ENCODE measurements at places on chromosomes 3 and 15.

GRCh38 chr3:45806072-45806471 is 9.7 kb upstream of the SLC6A20 start:
- DNase-seq, result no peak

DNA sequence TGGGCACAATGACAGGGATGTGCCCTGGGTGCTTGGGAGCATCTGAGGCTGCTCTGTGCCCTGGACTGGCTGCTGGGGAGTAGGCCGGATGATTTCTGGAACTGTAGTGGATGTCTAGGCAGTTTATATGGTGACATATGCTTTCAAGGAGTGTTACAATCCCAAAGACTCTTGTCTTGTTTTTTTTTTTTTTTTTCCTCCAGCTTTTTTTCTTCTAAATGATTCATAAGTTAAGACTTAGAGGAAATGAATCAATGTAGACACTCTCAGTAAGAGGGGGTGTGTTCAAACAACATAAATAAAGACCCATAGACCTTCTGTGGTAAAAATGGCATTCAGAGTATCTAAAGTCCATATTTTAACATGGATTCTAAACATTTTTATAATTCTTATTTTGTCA is 706.1 kb upstream of the GOLIM4 start:
- no peak for DNase-seq

DNA sequence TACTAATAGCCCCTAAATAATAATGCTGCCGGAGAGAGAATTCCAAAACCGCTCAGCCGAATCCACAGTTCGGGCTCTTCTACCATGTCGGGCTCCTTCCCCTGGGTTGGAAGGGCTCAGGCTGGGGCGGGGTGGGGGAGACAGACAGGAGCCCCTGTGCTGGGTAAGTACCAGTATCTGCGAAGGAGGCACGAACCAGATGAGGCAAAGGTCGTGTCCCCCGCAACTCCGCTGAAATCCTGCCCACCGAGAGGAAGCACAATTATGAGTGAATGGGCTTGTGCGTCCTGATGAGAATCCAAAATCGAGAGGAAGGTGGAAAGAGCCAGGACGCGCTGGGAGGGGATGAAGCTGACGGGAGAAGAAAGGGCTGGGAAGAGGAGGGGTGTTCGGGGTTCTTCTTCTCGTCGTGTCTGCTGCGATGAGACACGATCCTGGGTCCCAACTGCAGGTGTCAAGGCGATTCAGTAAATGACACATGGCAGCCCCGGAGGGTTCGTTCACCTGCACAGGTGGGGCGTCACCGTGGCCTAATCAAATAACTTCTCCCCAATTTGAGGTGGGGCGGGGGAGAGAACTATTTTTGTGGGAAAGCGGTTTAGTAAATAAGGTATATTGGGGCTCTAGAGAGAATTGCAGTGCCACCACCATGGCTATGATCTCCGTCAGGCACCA is 707 bp upstream of the FAM81A start:
- DNase-seq, result no peak

- no peak for DNase-seq
Observed at GRCh38 chr3:60552581-60552980, 698.7 kb downstream of the FHIT start.

DNA sequence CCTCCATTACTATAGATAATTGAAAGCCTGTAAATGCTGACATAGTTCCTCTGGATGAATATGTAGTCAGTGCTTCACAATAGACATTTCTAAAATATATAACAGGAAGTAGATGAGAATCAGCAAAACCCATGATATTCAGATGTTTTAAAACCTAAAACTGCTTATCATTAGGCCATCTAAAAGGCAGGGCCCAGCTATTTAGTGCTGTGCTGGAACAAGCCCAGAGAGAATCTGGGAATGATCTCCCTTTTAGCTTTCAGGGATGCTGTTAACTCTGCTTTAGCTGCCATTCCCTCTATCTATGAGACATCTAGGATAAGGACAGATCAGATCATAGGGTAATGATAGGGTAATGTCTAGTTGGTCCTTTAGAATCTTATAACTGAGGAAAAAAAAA is 106.8 kb downstream of the SLMAP start:
- DNase-seq, result no peak

GRCh38 chr3:197224034-197224444 is 74.4 kb downstream of the DLG1 start:
- no peak for DNase-seq

- no peak for DNase-seq
Observed at GRCh38 chr3:183123891-183124290, 24.6 kb upstream of the MCCC1 start.

GRCh38 chr3:188860147-188860546 is 311.6 kb upstream of the TPRG1 start:
- DNase-seq, result no peak

- DNase-seq, result no peak
Observed at GRCh38 chr3:106534206-106534605, 665.4 kb upstream of the CBLB start.

- no peak for DNase-seq
Observed at GRCh38 chr3:174168538-174169254, 690.4 kb upstream of the NAALADL2 start.

DNA sequence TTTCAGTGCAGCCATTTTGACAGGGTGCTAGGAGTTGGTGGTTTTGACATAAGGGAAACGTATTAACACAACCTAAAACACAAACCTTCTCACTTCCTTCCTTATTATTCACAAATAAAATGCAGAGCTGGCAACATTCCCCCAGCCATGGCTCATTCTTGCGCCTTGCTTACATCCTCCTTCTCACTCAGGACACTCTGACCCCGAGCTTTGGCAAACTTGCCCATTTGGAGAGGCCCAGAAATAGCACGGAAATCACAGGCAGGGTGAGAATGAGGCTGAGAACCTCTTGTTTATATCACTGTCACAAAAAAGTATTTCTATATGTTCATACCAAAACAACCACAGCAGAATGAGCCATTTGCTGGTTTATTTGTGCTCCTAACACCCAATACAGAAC is 244.3 kb downstream of the NTRK3 start:
- no peak for DNase-seq

DNA sequence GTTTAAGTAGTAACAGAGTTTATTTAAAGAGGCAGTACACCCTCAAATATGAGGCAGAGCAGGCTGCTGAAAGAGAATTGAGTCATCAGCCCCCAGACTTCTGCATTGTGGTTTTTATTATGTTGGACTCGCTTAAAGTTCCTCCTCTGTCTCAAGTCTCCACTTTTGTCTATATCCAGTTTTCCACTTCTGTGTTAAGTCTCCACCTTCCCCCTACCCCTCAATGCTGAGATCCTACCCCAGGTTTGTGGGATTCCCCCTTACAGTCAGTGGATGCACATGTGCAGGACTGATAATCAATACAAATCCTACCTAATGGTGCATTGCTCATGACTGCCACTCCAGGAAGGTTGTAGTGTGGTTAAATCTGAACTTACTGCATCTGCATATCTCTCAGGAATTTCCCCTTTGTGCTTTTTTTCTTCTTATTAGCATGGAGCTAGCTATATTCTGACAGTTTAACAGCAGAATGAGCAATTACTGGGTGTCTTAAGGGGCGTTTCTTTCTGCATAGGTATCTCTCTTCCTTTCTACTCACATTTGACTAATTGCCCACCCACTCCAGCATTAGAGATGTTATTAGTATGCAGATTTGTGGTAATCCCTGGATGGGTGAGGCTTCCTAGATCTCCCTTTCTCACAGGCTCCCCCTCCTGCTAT is 11.9 kb upstream of the CD200R1L start:
- no peak for DNase-seq

DNA sequence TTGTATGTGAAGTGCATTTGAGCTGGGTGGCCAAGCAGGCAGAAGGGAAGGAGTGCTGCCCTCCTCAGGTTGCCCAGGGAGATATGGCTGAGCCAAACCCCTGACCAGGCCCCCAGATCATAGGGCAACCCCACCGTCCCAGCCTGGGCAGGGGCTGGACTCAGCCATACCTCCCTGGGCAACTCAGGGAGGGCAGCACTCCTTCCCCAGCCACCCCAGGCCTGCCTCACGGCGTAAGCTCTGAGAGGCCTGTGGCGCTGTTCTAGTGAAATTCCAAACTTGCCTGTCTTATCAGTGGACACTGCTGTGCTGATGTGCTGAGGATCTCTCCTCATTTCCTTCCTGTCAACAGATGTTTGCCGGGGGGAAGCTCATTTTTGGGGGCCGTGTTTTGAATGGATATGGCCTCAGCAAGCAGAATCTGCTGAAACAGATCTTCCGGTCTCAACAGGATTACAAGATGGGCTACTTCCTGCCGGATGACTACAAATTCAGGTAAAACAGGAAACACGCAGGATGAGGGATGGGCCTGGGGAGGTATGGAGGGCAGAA is 57.6 kb upstream of the FGD5 start:
- no peak for DNase-seq

DNA sequence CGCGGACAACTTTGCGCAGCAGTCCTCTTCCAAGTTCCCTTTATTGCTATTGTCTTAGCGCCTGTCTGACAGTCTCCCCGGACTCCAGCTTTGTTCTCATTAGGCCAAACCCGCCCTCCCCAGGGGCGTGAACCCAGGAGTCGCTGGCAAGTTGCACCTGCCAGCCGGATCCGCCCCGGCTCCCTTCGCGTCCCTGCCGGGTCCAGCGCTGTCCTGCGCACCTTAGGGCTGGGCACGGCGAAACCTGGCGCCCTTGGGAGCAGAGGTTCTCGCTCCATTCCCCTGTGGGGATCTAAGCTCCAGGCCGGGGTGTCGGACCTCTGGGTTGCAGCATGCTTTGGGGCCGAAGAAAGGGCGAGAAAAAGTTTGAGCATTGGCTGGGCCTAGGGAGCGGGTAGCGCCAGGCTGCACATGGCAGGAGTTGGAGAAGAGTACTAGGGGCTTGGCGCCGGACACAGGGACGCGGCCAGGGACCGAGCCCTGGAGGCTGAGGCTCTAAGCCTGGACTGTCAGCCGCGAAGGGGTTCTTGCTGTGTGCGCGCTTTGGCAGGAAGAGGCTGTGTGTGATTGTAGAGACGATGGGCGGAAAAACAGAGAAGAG is 335.1 kb upstream of the THRB start:
- DNase-seq, result peak; percentile 50

GRCh38 chr3:174287705-174288104 is 571.4 kb upstream of the NAALADL2 start:
- DNase-seq, result no peak

DNA sequence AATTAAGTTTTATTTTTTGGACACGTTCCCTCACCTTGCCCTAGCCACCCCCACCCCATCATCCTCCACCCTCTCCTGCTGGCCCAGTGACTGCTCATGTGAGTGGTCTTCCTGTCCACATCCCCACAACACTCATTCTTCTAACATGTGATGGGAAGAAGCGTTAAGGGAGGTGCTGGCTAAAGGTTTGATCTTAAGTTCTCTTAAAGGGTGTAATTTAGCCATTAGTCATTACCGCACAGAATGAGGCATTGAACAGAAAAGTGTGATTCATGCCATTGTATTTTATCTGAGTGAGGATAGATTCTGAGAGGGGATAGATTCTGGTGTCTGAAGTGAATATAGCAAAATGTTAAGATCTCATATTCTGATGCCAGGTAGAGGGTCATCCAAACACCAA is 272.9 kb upstream of the TPM1 start:
- DNase-seq, result no peak

DNA sequence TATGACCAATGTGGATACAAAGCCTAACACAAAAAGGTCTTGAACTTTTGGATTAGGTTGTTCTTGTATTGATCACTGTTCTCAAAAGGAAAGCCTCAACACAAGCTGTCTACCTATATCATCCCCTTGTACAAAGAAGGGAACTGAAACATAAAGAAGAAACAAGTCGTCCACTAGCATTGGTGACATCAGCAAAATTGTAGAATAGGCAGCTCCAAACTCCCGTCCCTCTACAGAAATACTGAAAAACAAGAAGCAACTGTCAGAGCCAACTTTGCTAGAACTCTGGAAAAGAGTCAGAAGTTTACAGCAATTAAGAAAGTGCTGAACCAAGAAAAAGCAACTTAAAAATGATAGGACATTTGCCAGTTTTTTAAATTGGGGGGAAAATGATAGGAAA is 7.5 kb upstream of the NR1I2 start:
- no peak for DNase-seq

GRCh38 chr3:21599890-21600289 is 151.1 kb downstream of the ZNF385D start:
- DNase-seq, result no peak

DNA sequence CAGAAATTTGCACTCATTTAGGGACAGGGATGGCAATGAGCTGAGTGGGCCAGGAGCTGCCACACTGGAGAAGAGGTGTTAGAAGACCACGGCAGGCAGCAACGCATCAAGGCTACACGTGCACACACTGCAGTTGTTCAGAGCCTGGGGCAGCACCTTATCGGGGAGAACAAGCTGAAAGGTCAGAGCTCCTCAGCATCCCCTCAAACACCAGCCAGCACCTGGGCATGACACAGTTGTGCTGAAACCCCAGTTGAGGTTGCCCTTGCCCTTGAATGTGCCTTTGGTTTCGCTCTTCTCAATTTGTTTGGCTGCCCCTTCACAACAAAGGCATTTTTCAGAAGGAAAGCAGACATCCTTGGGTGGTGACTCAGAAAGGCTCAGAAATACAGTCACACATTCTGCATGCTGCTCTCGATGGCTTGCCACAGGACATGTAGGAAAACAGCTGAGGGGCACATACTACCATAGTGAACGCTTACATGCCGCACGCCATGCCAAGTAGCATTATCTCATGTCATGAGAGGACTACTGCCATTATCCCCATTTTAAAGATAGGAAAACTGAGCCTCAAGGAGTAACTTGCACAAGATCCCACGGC is 57.6 kb downstream of the ST8SIA2 start:
- no peak for DNase-seq

DNA sequence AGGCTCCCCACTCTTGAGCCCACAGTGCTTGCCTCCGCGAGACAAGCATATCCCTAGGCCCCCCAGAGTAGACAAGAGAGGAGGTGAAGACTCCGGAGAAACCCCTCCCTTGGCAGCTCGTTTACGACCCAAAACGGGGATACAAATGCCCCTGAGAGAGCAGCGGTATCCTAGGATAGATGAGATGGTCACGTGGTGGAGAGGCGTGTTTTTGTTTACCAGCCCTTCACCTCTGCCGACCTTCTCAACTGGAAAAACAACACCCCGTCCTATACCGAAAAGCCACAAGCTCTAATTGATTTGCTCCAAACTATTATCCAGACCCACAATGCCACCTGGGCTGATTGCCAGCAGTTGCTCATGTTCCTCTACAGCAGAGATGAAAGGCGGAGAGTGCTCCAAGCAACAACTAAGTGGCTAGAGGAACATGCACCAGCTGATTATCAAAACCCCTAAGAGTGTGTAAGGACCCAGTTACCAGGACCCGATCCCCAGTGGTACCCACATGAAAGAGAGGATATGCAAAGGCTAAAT is 99.5 kb upstream of the OSBPL11 start:
- DNase-seq, result no peak

GRCh38 chr3:123147754-123148535 is 53.8 kb upstream of the SEC22A start:
- peak; percentile 65 for DNase-seq

- DNase-seq, result no peak
Observed at GRCh38 chr15:97840501-97840900, 120.0 kb upstream of the ARRDC4 start.
